ENCODE measurements at places on chromosomes 2 and 18.

- DNase-seq: no peak
Observed at GRCh38 chr18:9951022-9951859, 37.4 kb downstream of the VAPA start.

DNA sequence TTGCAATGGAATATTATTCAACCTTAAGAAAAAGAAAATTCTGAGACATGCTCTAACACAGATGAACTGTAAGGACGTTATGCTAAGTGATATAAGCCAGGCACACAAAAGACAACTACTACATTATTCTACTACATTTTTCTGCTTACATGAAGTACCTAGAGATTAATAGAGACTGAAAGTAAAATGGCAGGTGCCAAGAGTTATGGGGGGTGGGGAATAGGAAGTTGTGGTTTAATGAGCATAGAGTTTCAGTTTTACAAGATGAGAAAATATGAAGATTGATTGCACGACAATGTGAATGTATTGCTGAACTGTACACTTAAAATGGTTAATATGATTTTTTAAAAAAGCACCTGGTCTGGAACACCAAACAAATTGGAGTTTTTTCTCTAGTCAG lies 1231.6 kb upstream of the DDX18 start:
- no peak for DNase-seq

DNA sequence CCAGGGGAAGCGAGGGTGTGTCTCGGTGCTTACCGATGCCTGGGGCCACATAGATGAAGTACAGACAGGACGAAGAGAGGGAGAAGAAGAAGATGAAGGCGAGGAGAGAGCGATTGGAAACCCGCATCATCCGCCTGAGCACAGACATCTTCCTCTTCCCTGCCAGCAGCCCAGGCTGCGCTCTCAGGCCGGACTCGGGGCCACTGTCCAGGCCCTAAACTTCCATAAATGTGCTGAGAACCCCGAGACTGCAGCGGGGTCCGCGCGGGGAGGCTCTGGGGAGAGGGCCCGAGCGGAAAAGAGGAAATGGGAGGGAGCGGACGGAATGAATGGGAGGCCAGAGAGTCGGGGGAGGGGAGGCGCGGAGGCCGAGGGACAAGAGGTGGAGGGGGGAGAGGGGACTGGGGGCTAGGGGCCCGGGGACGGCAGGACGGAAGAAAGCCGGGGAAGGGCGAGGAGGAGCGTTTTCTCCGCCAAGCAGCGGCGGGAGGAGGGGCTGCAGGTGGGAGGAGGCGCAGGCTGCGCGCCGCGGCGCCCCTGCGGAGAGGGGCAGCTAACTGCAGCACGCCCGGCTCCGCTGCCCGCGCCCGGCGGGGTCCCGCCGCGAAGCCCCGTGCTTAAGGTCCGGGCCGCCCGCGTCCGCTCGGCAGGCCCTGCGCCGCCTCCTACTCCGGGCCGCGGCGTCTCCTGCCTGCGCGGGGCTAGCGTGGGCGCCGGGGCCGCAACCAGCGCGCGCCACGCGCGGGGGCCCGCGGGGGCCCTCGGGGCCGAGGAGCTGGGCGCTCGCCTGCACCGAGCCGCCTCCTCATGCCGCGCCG lies at the start of gene B4GALT6:
TSS of gene B4GALT6 (minus strand) at position 303 of the 818 bp plus-strand sequence. CDS start at position 148, 155 bp downstream.
- DNase-seq: no peak

DNA sequence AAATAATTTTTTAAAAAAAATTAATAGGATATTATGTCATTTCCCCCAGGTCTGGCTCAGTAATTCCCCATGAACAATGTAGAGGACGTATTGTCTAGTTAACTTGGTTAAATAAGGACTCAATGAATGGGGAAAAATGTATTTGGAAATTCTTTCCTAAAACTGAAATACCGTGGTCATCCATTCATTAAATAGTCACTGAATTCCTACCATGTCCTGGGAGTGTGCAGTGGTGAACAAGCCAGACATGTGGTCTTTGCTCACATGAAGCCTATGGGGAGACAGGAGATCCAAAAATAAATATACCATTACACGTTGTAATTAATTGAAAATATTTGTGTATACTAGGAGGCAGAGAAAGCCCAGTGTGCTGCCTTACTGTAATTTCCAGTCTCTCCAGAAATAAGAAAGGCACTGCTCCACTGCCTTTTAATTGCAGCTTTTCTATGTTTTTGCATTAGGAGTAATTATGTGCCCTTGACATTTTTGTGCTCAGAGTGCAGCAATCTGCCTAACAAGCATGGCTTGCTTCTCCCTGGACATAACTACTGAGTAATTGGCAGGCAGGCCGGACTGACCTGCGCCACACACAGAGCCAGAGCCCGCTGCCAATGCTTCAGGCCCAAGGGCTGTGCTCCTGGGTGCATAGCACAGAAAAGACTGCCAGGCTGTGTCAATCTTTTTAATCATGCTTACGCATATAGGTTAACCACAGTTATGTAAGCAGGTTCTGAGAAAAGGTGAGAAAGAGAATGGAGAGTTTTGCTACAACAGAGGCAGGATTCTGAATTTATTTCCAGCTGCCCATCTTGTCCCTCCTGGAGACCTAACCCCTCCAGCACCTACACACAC lies 22.2 kb upstream of the TTC39C start:
- no peak for DNase-seq

- DNase-seq: no peak
Observed at GRCh38 chr2:102245266-102246151, 58.7 kb downstream of the IL1RL2 start.

DNA sequence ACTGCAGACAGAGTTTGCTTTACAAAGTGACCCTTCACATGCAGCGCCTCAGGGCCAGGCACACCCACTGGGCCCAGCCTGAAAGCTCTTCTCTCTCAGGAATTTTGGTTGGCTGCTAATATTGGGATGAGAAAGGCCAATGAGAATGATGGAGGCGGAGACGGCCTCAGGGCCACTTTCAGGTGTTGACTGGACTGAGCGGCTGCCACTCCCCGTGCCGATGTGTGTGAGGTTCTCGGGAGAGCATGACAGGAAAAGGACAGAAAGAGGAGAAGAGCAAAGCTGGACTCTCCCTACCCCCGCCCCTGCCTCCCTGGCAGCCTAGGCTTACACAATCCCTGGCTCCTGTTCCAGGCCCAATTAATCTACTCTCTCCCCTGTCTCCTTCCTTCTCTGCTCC lies 155.7 kb downstream of the CELF4 start:
- no peak for DNase-seq

DNA sequence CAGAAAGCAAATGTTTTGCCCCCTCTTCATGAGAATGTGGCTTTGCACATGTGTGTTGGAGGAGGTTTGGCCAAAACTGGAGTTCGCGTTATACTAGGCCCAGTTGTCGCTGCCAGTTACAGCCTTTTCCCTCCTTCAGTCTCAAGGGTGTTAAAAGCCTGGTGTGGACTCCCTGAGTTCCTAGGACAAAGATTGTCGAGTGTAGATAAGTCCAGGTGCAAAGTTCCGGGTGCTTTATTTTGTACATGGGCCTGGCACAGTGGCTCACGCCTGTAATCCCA lies 542 bp upstream of the RNF103 start:
- no peak for DNase-seq

DNA sequence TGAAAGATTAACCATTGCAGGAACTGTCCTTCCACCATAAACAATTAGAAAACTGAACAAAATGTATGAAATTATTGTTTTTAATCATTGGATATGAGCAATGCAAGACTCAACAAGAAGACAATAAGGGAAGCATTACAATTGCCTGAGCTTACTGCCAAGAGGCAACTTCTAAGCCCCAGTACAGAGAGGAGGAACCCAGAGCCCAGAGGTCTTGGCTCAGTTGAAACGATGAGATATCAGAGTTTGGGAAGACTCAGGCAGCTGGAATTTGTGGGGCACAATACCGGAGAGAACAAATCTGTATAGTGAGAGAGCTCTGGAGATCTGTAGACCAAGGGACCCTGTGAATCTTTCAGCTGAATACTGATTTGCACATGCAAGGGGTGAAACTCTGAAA lies 80.6 kb upstream of the ZFP36L2 start:
- DNase-seq: no peak

- no peak for DNase-seq
Observed at GRCh38 chr2:236179236-236180075, 11.3 kb upstream of the GBX2 start.

- DNase-seq: no peak
Observed at GRCh38 chr2:239736358-239737143, 288.6 kb downstream of the NDUFA10 start.

DNA sequence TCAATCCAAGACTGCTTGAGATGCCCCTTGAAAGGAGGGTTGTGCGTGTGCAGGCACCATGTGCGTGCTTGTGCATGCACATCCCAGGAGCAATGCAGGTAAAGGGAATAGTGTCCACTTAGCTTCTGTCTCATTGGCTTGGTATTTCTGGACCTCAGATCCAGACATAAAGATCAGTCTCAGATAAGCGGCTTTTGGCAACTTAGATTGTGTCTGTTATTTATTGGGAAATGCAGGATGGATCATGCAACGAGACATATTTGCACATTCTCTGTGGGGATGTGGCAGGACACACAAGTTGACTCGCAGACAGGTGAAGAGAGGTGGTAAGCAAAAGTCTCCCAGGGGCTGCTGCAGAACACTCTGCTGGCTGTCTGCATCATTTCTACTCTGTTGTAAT lies 67.9 kb downstream of the SETBP1 start:
- DNase-seq: no peak

GRCh38 chr2:148914463-148914862 lies 39.4 kb downstream of the KIF5C start:
- DNase-seq: no peak

DNA sequence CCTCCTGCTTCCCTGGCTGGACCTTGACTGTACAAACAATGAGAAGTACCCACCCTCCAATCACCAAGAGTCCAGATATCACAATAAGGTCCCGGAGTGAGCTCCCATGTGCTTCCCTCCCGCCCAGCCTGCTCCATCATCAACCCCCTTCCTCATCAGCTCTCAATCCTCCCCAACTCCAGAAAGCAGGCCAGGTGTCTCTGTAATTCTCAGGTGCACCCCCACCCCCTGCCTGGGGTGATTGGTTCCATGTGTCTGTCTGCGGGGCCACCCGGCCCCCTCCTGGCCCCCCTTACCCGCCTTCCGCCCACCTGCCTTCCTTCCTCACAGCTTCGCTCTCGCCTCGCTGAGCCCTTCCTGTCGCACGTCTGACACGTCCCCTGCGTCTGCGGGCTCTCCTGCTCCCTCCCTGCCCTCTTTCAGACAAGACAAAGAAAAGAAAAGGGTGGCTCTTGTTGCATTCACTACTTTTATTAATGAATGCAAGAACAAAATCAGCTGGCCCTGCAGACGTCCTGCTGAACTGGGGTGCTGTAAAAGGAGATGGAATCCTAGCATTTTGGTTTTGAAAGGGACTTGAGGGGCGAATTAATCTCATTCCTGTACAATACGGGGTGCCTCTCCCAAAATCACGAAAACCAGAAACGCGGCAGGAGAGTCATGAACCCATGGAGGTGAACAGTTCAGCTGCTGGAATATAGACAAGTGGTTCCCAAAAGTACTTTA lies 26.5 kb upstream of the IGFBP2 start:
- peak; percentile 6 for DNase-seq

DNA sequence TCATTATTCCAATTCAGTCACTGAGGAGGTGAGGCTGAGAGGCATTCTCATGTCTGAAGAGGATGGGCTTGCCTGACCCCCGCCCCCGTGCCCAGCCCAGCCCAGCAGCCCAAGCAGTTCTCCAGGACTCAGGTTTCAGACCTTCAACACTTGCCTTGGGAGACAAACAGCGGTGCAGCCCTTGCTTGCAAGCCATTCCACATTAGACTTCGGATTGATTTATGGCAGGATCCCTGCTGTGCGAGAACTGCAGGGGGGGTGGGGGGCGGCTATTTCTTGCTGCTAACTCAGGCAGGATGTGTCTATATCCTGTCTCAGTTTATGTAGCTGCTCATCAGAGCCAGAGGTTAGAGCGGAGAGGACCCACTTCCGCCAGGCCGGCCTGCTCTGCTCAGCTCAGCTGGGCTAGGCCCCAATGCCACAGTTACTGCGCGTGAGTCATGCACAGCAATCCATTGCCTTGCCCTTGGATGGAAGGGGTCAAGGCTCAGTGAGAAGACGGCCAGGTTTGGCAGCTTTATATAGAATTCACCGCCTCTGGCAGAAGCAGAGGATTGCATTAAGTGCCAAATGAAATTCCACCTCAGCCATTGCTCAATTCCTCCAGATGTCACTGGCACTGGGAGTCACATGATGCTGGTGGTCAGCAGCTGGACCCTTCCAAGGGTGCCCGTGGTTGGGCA lies 1.8 kb downstream of the GYPC start:
- DNase-seq: no peak

- no peak for DNase-seq
Observed at GRCh38 chr2:68809324-68810240, 61.6 kb downstream of the BMP10 start.

- no peak for DNase-seq
Observed at GRCh38 chr2:109062859-109063700, 65.9 kb upstream of the SH3RF3 start.

- DNase-seq: no peak
Observed at GRCh38 chr2:102950371-102950946, 188.6 kb downstream of the TMEM182 start.

DNA sequence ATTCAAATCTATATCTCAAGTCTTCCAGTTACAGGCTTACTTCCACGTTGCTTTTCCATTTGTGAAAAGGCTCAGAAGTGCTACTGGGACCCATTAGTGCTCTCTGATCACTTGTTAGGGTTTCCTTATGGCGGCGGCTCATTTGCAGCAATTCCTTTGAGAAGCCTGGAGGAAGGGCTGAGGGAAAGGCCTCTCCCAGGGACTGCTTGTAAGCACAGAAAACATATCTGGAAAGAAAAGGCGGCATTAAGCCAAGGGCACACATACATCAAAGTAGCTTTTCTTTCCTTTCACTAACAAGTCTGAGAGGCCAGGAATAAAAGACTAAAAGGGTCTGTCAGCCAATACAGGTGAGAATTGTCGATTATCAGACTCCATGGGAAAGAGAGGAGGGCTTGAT lies 39.4 kb upstream of the ITGB6 start:
- DNase-seq: no peak

GRCh38 chr2:157911246-157911645 lies 35.1 kb upstream of the ACVR1 start:
- DNase-seq: no peak

- DNase-seq: no peak
Observed at GRCh38 chr2:208101716-208102631, 22.4 kb downstream of the CRYGD start.

DNA sequence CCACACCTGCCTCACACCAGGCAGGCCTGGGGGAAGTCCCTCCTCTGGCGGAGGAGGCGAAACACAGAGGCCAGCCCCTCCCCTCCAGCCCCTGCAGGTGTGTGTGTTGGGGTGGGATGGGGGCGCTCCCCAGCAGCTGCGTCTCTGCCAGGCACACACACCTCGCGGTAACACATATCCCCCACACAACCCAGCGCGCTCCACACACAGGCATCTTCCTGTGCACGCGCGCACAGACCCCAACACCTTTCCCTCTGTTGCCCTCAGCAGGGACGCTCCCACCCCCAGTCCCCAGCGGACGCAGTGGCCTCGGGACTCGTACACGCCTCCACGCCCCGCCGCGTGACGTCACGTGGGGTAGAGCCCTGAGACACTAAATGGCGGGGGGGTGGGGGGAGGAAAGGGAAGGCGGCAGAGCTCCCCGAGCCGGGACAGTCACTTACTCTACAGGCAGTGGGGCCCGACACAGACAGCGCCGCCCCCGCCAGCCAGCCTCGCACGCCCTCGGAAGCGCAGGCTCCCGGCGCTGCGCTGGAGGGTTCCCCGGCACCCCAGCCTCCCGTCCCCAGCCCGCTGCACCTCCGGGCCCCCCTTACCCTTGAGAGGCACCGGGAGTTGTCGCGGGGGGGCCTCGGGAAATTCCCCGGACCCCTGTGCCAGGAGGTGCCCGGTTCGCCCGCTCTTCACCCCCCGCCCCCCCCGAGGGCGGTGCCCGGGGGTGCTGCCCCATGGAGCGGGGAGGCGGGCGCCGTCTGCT lies at the start of gene WNT10A:
TSS of gene WNT10A (plus strand) at position 751 of the 757 bp plus-strand sequence. CDS start 144 bp downstream, outside the sequence.
- DNase-seq: no peak

GRCh38 chr2:205913668-205914067 lies 172.3 kb downstream of the INO80D start:
- no peak for DNase-seq

Measured in stimulated activated CD8-positive, alpha-beta memory T cell treated with anti-CD3 and anti-CD28 coated beads, Interleukin-15, amount 100 ng/mL, for 24 hours (primary cell).